ENCODE measurements at places on chromosomes 5 and 9.

DNA sequence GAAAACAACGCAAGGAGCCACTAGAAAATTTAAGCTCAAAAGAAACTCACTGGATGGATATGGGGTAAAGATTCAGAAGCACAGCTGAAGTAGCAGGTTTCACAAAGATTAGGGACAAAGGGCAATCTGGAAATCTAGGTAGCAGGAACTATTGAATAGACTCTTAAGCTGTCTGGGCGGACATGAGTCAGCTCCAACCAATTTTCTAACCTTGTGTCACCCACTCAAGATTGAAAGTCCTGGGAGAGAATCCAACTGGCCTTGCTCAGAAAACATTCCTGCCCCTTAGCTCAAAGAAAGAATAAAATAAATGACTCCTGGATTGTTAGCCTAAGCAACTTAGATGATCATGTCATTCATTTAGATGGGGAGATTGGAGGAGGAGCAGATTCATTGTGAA is 69.2 kb downstream of the STK32A start:
- no peak for DNase-seq

GRCh38 chr5:59591162-59591561 is 302.4 kb downstream of the PDE4D start:
- DNase-seq, result no peak

DNA sequence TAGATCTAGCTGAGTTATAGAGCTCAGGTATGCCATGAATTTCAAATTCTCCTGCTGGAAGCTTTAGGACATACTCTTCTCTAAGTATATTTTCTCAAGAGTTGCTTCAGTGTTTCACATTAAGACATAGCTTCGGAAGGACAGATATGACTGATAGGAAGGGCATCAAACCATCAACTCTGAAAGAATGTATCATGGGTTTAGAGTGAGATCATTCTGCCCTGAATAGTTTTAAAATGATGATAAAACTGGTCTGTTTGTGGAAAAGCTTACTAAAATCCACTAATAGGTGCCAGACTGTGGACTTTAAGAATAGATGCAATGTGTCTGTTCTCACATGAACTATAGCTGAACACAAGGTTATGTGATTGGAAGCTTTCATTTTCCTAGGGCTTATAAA is 8.4 kb downstream of the SPEF2 start:
- DNase-seq, result no peak

GRCh38 chr5:114449860-114450421 is 88.1 kb downstream of the KCNN2 start:
- peak; percentile 34 for DNase-seq

DNA sequence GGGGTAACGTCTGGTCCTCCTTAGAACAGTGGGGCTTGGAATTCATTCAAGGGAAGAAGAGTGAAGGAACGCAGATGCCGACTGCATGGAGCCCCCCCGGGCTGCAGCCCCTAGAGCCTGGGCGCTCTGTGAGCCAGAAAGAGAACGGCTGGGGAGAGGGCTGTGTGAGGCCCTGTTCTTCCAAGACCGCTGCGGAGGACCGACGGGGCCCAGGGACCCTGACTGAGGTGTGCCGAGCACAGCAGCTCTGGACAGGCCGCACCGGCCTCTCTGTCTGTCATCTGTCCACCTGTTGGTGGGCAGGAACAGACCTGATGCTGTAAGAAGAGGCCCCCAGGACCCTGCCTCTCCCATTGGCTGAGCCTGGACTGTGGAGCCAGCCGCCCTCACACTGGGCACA is 7.7 kb upstream of the NOTCH1 start:
- DNase-seq, result no peak

DNA sequence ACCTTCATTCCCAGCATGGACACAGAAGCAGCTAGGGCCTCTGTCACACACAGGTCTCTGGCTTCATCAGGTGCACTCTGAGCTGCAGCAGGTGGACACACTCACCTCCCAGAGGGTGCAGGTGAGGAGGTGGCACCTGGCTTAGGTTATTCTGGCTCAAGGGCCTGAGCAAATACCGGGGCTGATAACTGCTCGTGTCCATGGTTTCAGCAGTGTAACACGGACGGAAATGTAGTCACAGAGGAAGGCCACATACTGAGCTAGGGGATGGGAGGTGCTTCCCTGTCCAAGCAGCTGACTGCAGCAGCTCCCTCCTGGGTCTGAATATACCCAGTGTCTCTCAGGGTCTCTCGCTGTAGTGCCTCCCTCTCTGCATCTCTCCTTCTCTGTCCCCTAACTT is 5.7 kb downstream of the PHF2 start:
- no peak for DNase-seq

GRCh38 chr5:77518304-77518703 is 26.2 kb upstream of the WDR41 start:
- no peak for DNase-seq

DNA sequence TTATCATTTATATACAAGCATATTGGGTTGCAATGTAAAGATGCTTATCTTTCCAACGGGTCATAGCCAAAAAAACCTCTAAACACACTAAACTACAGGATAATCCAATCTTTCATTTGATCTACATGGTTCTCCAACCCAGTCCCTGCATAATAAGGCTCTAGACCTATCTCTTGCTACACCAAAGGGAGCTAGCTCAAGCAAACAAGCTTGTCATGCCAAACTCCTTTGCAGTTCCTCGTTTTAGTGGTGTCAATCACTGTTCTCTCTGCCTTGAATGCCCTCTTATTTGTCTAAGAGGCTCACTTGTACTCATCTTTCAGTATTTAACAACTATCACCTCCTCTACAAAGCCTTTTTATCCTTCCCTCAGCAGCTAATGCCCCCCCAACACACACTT is 5.6 kb downstream of the HOMER1 start:
- no peak for DNase-seq

- no peak for DNase-seq
Observed at GRCh38 chr9:81468084-81468595, 221.2 kb downstream of the TLE1 start.

DNA sequence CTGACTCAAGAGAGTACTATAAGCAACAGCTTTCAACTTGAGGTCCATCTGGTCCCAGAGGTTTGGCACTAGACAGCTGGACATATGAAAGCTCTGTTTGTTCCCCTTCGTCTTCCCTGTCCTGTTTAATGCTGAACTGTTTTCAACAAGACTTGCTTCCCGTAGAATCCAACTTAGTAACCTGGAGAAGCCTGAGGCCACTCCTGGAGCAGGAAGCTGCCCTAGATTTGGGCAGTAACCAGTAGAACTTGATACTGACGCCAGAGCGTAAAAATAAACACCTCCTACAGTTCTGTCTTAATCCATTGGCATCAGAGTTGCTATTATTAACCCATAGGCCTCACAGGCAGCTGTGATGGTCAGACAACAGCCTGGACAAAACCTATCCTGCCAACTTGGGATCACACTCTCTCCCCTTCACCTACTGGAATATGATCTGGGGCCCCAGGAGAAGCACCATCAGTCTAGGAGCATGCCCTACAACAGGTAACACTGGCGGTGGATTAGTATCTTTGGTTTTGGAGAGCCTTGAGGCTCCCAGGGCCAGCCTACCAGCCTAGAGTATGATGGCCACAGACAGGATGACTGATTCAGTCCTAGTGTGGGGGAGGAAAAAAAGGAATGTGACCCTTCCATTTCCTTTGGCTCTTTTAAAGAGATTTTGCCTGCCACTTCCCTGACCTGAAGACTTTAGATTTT is 29.2 kb downstream of the RUSC2 start:
- no peak for DNase-seq

DNA sequence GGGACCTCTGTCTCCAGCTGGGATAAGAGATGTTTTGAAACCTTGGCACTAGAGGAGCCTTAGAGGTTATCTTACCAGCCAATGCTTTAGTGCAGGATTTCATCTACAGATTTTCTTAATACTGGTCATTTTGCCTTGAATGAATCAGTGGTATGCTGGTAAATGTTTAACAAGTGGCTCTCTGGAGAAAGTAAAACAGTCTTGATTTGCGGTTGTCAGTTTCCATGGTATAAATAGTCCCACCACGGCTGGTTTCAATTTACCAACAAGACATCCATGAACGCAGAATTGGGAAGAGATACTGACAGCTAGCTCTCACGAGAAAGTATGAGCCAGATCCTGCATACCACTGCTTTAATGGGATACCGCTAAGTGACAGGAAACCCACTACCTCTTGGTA is 56.7 kb upstream of the CXCL14 start:
- no peak for DNase-seq
